Ammon's horn (tissue), 1 donor: ENCODE measurements at places on chromosomes 3 and 15.

DNA sequence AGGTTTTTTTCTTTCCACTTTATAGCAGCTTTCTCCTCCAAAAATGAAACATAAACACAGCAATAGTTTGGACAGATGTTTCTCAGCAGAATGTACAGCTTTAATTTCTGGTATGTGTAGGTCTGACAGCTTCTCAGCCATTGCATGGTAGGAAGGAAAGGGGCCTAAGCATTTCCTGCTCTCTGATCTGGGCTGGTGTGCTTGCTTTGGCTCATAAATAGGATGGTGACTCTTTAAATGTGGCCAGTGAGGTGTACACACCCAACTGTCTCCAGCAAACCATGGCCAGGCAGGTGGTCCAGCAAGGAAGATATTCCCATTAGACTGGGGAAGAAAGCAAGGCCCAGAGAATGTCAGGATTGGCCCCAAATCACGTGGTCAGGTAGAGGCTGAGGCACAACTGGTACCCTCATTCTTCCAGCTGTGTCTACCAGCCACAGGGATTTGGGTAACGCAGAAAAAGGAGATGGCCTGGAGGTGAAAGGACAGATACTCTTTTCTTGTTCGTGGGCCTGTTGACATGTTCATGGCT is 52.1 kb downstream of the ITGA11 start:
- no peak for DNase-seq

GRCh38 chr15:90839187-90840071 is 29.0 kb upstream of the FURIN start:
- peak; percentile 48 for DNase-seq

GRCh38 chr3:128489927-128490649 is 2.9 kb downstream of the GATA2 start:
- DNase-seq: no peak

DNA sequence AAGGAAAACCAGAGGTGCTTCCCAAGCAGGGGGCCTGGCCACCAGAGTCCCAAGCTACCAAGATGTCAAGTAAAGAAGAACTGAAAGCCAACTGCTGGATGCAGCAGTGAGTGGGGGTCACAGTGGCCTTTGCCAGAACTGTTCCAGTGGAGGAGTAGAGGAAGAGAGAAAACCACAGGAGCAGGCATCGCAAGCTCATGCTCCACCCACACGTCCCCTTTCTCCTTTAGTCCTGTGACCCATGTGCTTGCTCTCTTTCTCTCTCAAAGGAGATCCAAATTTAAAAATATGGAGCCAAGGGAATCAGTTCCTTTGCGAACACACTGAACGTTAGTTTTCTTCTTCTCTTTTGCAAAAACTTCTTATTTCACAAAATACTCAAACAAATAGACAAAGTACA is 12.4 kb upstream of the ABHD2 start:
- no peak for DNase-seq

DNA sequence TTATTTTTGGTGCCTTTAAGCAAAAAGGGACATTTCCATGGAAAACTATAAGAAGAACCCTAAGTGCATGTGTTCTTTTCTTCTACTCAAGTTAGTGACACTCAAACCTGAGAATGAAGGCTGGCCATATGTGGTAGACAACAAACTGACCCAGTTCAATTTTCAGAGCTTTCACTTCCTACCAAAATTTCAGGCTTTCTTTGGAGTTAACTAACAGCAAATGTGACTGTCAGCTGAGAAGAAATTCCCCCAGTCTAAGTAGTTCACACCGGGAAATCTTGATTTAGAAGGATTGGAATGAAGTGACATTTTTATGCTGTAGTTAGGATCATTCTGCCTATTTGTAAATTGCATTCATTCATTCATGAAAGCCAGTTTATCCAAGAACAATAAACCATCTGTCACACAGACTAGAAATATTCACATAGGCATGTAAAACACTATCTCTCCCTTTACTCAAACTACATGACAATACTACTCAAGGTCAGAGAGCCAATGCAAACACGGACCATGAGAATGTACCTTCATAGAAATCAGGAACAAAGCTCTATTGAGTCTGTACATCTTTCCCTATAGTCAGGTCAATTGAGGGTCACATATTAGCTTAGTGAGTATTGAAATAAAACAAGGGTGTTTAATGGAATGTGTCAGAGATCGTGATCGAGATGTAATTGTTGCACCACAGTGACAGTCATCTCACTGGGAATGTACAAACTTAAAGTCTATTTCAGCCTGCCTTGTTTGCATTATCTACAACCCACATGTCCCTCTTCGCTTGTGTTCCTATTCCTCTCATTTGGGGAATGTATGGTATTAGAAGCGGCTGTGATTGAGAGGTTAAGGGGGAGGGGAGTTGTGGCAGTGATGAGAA is 113.8 kb upstream of the TGFBR2 start:
- no peak for DNase-seq

DNA sequence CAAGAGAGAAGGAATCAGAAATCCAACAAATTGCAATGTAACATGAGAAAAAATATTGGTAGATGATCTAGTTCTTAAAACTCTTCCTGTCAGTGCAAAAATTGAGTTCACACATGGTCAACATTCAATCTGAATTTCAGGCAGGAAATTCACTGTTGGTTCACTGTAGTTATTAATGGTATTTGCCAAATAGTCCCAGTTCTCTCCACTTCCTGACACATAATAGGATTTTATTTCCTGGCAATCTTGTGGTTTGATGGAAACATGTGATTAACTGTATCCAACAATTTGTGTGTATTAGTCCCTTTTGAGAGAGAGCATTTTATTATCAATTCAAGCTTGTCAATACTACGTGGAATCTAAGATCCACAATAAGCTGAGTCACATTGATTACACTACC is 1103.1 kb downstream of the ROBO2 start:
- no peak for DNase-seq

DNA sequence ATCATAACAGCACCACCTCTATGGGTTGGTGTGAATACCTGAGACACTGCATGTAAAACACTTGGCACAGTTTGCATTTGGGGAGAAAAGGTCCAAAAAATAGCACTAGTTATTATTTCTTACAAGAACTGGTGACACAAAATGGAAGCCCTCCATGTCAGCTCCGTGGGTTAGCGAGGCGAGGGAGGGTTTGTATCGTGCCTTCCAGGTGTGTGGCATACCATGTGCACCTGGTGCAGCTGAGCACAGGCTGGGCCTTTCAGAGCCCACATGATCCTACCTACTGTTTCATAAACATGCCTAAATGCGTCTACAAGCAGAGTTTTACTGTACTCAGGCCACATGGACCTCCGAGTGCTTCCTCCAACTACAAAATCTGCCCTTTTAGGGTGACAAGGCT is 5.6 kb downstream of the CXCR6 start:
- DNase-seq: no peak

- no peak for DNase-seq
Observed at GRCh38 chr3:171827836-171828458, 15.2 kb upstream of the TMEM212 start.

- DNase-seq: no peak
Observed at GRCh38 chr15:89749054-89749453, 2.0 kb downstream of the MESP1 start.

GRCh38 chr3:133040696-133041523 is 2.7 kb downstream of the TMEM108 start:
- DNase-seq: peak; percentile 93

- DNase-seq: peak; percentile 76
Observed at GRCh38 chr15:31263751-31264558, 62.7 kb upstream of the KLF13 start.

DNA sequence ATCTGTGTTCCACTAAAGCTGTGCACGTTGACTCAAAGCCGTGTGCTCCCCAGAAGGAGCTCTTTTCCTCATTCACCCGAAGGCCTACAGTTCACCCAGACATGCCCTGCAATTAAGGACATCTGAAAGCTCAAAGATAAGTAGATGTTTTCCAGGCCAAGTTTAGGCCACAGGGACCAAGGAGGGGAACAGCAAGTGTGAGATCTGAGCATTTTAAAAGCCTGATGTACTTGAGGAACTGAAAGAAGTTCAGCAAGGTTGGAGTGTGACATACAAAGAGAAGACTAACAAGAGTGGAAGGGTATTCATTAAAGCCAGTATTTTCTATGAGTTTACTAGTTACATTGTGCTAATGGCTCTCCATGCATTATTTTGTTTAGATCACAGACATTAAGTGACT is 68.0 kb downstream of the CASR start:
- DNase-seq: peak; percentile 47

GRCh38 chr3:118938183-118938961 is 96.3 kb downstream of the IGSF11 start:
- no peak for DNase-seq
